Neural progenitor cell (in vitro differentiated cells): ENCODE measurements at places on chromosomes 12 and 14.

GRCh38 chr12:12880537-12880936 is 10.8 kb upstream of the GPRC5A start:
- no peak for DNase-seq

- DNase-seq = no peak
Measured at GRCh38 chr12:95279856-95280255, 62.2 kb downstream of the VEZT start.

GRCh38 chr12:95997911-95998510 is 1.9 kb upstream of the HAL start:
- no peak for DNase-seq

DNA sequence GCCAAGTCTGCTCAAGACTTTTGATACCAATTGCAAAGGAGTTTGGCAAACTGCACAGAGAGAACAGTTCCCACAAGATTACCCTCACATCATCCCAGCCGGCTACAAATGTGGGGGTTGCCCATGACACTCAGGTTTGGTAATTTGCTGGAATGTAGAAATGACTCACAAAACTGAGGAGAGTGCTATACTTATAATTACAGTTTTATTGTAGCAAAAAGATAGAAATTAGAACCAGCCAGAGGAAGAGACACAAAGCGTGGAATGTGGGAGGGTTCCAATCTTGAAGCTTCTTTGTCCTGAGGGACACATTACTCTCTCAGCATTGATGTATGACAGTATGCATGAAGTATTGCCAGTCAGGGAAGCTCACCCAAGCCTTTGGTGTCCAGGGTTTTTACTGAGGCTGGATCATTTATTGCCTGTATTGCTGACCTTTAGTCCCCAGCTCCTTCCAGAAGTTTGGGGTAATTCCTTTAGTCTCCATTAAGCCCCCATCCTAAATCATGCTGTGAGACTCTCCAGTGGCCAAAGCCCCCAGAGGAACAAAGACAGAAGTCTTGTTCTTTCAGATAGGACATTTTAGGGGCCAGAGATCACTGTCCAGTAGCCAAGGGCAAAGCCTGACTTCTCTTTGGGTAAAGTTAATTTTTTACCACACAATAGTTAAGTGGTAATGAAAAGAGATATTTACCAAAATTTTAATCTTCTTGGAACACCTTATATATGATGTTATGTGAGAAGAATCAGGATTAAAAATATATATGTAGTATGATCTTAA is 9.9 kb downstream of the TBK1 start:
- DNase-seq = no peak

- DNase-seq = no peak
Measured at GRCh38 chr14:101893759-101894158, 70.6 kb upstream of the DYNC1H1 start.

DNA sequence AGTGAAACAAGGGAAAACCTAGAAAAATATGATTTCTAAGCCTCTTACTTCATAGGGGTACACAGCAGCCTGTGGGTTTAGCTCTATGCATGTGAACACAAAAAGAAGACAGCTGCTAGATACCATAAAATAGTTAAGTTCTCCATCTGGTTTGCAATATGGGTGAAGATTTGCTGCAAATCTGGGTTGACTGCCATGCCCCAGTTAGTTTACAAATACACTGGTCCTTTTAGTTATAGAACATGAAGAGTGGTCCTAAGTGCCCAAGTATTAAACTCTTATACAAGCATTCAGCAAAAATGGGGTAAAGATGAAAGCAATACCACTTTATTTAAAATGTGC is 176.1 kb downstream of the AEBP2 start:
- DNase-seq = no peak

DNA sequence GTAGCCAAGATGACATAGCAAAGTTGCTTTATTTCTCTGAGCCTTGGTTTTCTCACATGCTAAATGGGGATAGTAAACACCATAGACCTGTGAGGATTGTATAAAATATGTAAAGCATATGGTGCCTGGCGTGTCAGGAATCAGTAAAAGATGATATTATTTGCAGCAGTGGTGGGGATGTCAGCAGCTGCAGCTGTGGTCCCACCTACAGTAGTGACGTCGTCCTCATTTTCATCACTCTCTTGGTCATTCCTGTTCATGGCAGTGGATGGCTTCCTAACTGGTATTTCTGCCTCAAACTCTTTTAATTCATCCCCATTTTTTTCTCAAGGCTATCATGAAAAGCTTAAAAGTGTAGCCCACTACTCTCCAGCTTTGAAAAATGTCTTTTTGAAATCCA is 12.1 kb downstream of the BMAL2 start:
- no peak for DNase-seq

DNA sequence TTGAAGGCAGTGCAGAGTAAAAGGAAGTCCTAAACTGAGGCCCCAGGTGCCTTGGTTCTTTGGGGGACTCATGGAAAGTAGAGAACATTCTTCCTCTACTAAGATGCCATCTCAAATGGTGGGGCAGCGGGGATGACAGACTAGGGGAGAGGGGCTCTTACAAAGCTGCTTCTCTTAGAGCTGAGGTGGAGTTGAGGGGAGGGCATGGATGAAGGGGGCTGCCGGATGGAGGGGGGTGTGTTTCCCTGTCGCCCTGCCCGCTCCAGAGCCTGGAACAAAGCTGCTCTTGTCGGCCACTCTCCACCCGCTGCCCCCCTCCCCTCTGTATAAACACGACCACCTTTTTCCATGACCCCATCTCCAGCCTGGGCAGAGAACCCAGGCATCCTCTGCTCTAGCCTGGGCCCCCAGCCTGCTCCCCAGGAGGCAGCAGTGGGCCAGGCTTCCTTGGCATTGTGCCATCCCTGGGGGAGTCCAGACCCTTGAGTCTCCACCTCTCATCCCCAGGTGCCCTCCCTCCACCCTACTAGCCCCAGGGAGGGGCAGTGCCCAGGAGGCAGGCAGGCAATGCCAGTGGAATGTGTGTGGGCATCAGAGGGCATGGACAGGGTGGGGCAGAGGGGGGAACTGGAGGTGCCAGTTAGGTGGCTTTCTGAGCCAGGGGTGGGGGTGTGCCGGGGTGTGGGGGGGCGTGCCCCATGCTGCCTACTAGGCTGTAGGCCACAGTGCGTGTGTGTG is 1.7 kb downstream of the RARG start:
- no peak for DNase-seq

DNA sequence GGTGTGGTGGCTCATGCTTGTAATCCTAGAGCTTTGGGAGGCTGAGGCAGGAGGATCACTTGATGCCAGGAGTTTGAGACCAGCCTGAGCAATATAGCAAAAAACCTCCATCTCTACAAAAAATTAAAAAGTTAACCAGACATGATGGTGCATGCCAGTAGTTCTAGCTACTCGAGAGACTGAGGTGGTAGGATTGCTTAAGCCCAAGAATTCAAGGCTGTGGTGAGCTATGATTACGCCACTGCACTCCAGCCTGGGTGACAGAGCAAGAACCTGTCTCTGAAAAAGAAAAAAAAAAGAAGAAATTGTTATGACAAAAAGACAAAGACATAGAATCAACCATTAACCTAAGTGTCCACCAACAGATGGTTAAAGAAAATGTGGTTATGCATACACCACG is 2.1 kb upstream of the ATP23 start:
- DNase-seq = no peak

DNA sequence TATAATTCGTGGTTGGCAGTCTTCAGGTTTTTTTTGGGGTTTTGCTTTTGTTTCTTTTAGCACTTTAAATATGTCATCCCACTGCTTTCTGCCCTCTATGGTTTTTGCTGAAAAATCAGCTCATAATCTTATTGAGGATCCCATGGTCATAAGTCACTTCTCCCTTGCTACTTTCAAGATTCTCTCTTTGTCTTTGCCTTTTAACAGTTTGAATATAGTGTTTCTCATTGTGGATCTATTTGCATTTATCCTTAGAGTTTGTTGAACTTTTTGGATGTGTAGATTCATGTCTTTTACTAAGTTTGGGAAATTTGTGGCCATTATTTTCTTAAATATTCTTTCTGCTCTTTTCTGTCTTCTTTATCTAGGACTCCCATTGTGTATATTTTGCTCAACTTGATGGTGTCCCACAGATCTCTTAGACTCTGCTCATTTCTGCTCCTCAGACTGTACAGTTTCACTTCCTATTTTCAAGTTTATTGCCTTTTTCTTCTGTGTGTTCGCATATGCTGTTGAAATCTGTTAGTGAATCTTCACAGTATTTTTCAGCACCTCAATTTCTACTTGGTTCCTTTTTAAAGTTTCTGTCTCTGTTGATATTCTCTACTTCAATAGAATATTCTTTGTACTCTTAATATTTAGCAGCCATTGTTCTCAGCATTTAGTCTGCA is 70.8 kb downstream of the WNK1 start:
- no peak for DNase-seq

DNA sequence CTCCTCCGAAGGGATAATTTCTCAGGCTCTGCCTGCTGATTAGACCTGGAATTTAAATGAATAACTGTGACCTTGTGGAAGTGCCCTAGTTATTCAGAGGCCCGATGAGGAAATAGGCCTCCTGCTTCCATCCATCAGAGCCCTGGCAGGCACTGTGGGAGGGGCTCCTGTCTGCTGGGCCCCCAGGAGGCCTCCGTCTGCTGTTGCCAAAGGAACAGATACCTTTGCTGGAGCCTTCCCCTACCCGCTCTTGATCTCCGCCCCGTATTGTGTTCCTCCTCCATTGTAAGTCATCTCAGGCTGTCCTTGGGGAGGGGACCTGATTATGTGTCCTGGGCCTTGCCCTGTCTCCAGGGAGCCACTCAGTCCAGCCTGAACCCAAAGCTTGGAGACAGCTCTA is 112.3 kb downstream of the NRXN3 start:
- DNase-seq = no peak

DNA sequence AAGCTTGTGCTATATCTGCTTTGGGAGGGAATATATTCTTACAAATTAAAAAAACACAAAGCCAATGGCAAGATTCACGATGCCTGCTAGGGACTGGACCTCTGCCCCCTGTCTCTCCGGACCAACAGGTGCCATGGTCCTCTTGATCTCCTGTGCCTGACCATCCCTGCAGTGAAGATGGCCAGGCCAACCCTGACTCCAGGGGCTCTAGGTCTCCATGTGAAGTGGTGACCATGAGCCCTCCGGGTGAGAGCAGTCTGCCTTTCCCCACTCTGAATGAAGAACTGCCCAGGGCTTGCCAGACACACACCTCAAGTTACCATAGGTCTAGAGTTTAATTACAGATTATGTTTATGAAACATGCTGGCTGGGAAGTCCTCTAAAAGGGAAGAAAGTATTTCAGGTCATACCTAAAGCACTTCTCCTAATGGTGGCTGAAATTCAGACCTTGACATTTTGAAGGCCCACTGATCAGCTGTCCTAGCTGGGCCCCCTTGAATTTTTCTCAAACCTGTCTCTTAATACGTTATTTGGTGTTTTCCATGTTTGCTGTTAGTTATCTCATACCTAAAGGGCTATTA is 1.4 kb downstream of the ARHGDIB start:
- DNase-seq = no peak

- DNase-seq = no peak
Measured at GRCh38 chr14:23112359-23113178, 6.5 kb downstream of the CEBPE start.

GRCh38 chr14:32400480-32400879 is 71.4 kb downstream of the AKAP6 start:
- no peak for DNase-seq

GRCh38 chr12:1633459-1633858 is 4.4 kb downstream of the WNT5B start:
- no peak for DNase-seq

GRCh38 chr14:55578511-55578910 is 1.5 kb upstream of the KTN1 start:
- DNase-seq = peak; percentile 38

- DNase-seq = peak; percentile 70
Measured at GRCh38 chr12:102883204-102883799, 33.7 kb downstream of the PAH start.

DNA sequence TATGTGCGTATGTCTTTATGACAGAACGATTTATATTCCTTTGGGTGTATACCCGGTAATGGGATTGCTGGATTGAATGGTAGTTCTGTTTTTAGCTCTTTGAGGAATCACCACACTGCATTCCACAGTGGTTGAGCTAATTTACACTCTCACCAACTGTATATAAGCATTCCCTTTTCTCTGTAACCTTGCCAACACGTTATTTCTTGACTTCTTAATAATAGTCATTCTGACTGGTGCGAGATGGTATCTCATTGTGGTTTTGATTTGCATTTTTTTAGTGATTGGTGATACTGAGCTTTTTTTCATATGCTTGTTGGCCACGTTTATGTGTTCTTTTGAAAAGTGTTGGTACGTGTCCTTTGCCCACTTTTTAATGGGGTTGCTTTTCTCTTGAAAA is 49.7 kb downstream of the FRS2 start:
- no peak for DNase-seq

- no peak for DNase-seq
Measured at GRCh38 chr12:52059582-52060497, 8.6 kb downstream of the NR4A1 start.

- DNase-seq = no peak
Measured at GRCh38 chr14:88961214-88961613, 136.8 kb downstream of the TTC8 start.

GRCh38 chr12:27031531-27031930 is 9.2 kb downstream of the MED21 start:
- no peak for DNase-seq

DNA sequence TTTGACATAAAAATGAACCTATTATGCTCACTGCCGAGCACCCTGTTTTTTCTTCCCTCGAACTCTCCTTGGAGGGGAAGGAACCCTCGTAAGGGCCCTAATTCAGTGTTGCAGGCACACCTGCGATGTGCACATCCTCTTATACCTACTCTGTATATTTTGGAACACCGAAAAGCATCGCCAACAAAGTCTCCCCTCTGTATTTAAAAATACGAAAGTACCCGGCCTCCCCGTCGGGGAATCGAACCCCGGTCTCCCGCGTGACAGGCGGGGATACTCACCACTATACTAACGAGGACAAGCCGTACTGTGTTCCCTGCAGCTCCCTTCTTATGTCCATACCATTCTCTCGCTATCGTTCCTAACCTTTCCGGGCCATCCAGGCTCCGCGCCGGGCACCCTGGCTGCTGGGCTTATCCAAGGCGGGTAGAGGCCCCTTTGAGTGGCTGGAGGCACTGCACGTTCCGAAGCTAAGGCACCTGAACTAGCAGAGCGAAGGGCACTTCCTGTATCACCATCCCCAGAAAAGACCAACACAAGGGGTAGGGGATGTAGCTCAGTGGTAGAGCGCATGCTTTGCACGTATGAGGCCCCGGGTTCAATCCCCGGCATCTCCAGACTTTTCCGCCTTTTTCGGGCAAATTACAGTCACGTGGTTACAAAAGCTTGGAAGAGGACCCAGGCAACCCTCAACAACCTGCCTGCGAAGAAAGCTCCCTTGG is 25.1 kb upstream of the UBC start:
- peak; percentile 93 for DNase-seq

- no peak for DNase-seq
Measured at GRCh38 chr14:46747001-46747652, 95.5 kb upstream of the RPL10L start.
